ENCODE measurements at places on chromosomes 16 and 17.

DNA sequence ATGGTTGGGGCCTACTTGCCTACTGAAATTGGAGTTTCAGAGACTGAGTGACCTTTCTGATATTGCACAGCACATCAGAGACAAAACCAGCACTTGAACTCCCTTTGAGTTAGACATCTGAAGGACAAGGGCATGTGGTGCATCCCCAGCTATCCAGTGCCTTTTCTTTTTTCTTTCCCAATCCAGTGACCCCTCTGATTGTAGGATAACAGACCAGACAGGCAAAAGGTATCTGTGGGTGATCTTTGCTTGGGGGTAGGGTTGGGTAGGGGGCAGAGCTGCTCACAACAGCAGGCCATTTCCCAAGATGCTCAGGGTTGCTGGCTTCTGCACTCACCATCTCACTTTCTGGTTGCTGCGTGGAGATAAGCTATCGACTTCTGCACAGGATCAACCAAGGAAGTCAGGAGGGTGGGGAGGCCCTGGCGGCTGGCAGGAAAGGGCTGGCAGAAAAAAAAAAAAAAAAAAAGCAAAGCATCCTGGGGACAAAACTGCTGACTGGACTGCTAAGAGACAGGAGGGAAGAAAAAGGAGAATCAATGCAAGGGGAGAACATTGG lies 42.2 kb downstream of the HOXB1 start:
- no peaks in the 10 kb centered on the region for H3K27me3 ChIP-seq
- H3K4me3 ChIP-seq, result peak overlapping the region; percentile 42
- H3K36me3 ChIP-seq, result no peaks in the 10 kb centered on the region
- peak overlapping the region; percentile 39 for H3K27ac ChIP-seq

- no peak for DNase-seq
- H3K4me3 ChIP-seq, result no peak overlapping the region
- no peaks in the 10 kb centered on the region for H3K36me3 ChIP-seq
- peaks cover 4% of the 10 kb centered on the region for H3K27me3 ChIP-seq
- H3K4me1 ChIP-seq, result no peaks in the 10 kb centered on the region
- no peak overlapping the region for H3K27ac ChIP-seq
These were observed 5.0 kb upstream of the KRT13 start for GRCh38 chr17:41510251-41511065.

DNA sequence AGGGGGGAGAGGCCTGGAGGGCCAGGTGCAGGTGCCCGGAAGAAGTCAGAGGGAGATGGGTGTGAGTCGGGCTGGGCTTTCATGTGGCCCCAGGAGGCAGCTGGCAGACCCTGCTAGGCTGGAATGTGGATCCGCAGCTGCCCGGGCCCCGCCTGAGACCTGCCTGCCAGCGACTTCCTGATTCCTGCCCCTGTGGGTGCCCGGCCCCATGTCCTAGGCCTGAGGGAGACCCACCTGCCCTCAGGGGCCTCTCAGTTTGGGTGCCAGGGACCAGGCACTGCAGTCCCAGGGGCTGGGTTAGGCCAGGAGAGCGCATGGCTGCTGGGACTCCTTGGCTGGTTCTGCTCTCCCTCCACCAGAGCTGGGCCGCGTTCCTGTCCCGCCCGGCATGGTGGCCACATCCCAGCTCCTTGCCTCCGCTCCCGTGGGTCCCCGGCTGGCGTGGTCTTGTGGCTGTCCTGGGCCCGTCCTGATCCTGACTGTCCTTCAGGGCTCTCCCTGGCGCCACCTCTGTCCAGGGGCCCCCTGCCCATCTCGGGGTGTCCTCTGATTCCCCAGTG lies 22.1 kb upstream of the SPNS2 start:
- H3K4me3 ChIP-seq, result no peak overlapping the region
- peaks cover 4% of the 10 kb centered on the region for H3K36me3 ChIP-seq
- DNase-seq, result no peak
- H3K27ac ChIP-seq, result no peak overlapping the region
- no peaks in the 10 kb centered on the region for H3K27me3 ChIP-seq

DNA sequence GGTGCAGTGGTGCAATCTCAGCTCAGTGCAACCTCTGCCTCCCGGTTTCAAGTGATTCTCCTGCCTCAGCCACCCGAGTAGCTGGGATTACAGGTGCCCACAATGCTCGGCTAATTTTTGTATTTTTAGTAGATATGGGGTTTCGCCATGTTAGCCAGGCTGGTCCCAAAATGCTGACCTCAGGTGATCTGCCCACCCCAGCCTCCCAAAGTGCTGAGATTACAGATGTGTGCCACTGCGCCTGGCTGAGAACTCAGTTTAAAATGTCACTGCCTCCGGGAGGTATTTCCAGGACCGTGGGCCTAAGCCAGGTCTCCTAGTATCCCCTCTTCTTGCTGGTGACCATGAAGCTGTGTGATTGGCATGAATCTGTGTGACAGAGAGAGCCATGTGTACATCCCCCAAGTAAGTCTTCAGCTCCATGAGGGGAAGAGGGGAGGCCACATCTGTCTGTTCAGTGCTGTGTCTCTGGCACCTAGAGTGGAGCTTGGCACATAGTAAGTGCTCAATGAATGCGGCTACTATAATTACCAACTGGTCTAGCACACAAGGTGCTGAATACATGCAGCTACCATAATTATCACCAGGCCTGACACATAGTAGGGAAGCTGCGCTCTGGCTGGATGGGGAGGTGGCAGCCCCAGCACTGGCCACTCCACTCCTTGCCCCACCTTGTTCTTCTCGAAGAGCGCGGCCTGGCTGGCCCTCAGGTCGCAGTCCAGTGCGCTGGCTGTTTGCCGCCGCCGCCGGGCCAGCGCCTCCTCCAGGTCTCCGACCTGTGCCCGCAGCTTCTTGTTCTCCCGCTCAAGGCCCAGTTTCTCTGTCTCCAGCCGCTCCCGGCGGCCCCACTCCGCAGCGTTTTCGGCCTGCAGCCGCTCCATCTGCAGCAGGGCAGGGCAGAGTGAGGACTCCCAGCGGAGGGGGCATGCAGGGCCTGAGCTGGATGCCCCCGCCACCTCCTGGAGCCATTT lies 18.7 kb downstream of the CCDC102A start:
- no peak for DNase-seq
- H3K4me3 ChIP-seq, result no peak overlapping the region
- peaks cover 2% of the 10 kb centered on the region for H3K4me1 ChIP-seq
- peaks cover 3% of the 10 kb centered on the region for H3K36me3 ChIP-seq

- no peak overlapping the region for H3K27ac ChIP-seq
- no peak for DNase-seq
- no peaks in the 10 kb centered on the region for H3K27me3 ChIP-seq
- H3K4me3 ChIP-seq, result no peak overlapping the region
- H3K4me1 ChIP-seq, result no peaks in the 10 kb centered on the region
- H3K36me3 ChIP-seq, result no peaks in the 10 kb centered on the region
These were observed 21.4 kb upstream of the CACNG3 start for GRCh38 chr16:24234737-24235136.

GRCh38 chr16:27561216-27561615 lies 11.3 kb downstream of the KATNIP start:
- H3K36me3 ChIP-seq, result no peaks in the 10 kb centered on the region
- no peak overlapping the region for H3K4me3 ChIP-seq
- H3K27ac ChIP-seq, result no peak overlapping the region
- no peaks in the 10 kb centered on the region for H3K27me3 ChIP-seq
- DNase-seq, result no peak

DNA sequence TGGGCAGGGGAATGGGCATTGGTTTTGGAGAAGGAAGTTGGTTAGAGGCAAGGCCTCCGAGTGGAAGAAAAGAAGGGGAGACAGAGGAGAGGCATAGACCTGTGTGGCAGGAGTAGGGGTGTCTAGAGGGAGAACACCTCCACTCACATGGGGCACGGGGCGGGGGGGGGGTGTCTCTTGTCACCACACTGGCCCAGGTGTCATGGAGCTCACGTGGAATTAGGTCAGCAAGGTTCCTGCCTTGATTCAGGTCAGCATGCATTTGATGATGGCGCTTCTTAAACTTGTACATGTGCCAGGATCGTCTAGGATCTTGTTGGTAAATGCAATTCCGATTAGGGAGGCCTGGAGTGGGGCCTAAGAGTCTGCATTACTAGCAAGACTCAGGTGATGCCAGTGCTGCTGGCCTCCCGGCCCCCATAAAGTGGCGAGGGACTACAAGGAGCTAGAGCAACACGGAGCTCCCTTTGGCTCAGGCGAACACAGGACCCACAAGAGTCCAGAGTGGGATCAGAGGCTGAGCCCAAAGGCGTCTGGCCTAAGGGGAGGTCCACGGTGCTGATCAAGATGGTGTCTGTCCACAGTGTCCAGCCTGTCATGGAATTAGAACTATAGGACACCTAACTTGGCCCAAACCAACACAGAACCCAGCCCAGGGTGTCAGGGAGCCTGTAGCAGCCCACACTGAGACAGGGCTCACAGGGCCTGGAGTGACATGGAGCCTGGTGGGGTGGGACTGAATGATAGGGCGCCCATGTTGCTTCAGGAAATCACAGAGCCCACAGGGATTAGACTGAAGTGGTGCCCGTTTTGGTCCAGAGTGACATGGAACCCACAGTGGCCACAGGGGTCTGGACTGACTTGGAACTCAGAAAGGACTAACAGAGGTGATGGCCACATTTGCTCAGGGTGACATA lies 16.7 kb downstream of the EPOP start:
- DNase-seq, result no peak
- no peak overlapping the region for H3K27ac ChIP-seq
- H3K27me3 ChIP-seq, result peaks cover 34% of the 10 kb centered on the region

DNA sequence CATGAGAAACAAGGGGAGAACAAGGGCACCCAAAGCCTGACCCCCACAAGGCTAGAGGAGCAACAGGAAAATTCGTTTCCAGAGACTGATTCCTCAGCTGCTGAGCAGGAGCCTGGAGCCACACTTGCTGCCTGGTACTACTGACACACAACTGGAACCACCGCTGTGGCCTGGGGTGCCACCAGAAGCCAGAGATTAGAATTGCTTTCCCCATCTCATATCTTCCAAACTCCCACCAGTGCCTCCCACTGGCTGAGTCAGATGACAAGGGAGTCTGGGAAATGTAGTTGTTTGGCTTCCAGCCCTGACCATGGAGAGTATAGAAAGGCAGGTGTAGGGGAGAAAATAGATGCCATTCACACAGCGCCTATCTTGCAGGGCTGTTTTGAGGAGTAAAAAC lies 4.1 kb upstream of the TMEM11 start:
- H3K36me3 ChIP-seq, result peaks cover 6% of the 10 kb centered on the region
- no peaks in the 10 kb centered on the region for H3K27me3 ChIP-seq
- H3K27ac ChIP-seq, result no peak overlapping the region
- H3K4me1 ChIP-seq, result peaks cover 19% of the 10 kb centered on the region
- H3K4me3 ChIP-seq, result no peak overlapping the region

DNA sequence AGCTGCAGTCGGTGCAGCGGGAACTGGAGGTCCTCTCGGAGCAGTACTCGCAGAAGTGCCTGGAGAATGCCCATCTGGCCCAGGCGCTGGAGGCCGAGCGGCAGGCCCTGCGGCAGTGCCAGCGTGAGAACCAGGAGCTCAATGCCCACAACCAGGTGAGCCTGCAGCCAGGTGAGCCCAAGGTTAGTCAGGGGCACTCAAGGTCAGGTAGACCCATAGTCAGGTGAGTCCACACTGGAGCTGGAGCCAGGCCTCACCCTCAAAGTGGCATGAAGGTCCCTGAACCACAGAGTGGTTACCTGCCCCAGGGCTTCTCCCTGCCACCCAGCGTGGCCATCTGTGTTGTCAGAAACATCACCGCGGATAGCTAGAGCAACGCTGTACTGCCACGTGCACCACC lies 32.2 kb downstream of the PLD6 start:
- no peak overlapping the region for H3K4me3 ChIP-seq
- H3K4me1 ChIP-seq, result peaks cover 37% of the 10 kb centered on the region
- no peak for DNase-seq
- H3K27me3 ChIP-seq, result no peaks in the 10 kb centered on the region

DNA sequence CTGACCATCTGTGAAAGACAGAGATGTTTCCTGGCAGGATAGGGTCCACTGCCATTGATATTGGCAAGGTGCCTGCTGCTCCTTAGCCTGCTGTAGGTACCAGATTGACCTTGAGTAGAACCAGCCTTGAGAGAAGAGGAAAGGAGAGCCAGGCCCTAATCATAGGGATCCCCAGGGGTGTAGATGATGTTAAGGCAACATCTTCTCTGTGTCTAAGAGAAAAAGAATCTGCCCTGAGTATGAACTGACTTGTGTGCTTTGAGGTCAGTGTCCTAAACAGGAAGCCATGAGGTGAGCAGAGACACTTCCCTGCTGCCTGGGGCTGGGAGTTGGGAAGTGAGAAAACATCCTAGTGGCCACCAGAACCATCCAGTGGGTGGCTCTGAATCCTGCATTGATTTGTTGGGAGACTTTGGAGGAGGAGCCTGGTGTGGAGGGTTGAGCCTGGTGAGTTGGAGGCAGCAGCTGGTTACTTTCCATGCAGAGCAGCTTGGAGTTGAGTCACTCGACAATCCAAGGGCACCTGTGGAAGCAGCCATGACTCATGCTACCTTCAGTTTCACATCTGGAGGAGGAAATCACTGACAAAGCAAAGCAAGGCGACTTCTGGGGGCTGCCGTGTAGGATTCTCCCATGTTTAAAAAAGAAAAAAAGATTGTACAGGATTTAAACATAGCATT lies 47.8 kb downstream of the BMERB1 start:
- no peaks in the 10 kb centered on the region for H3K36me3 ChIP-seq
- no peak overlapping the region for H3K27ac ChIP-seq
- H3K27me3 ChIP-seq, result no peaks in the 10 kb centered on the region
- H3K4me3 ChIP-seq, result no peak overlapping the region
- peaks cover 11% of the 10 kb centered on the region for H3K4me1 ChIP-seq

GRCh38 chr17:16585796-16586195 lies 16.8 kb upstream of the ZNF287 start:
- no peak for DNase-seq
- H3K36me3 ChIP-seq, result no peaks in the 10 kb centered on the region
- H3K27me3 ChIP-seq, result peaks cover 45% of the 10 kb centered on the region
- H3K27ac ChIP-seq, result no peak overlapping the region
- H3K4me3 ChIP-seq, result no peak overlapping the region

DNA sequence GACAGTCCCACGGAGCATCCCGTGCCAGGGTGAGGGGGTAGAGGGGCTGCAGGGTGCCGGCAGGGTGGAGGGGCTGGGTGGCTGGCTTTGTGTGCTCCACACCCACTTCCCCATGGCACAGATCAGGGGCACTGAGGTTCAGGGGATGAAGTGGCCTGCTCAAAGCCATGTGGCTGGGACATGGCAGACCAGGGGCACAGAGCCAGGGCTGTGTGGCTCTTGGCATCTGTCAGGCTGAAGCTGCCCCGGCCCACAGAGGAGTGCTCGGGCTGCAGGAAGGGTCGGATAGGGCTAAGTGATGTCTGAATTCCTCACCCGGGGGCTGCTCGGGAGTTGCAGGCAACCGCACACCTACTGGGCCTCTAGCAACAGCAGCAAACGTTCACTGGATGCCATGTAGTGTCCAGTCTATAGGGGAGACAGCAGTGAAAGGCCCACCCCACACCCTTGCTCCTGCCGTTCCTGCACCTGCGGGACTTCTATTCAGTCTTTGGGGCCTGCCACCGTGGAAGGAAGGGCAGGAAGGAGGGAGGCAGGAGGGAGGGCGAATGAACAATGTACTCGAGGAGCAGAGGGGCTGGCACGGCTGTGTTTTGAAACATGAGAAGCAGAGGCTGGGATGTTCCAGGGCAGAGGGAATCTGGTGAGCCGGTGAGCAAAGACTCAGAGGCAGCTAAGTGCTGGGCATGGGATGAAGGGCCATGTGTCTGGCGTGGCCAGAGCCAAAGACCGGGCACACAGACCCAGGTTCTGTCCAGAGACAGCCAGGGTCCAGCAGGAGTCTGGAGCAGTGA lies 15.1 kb downstream of the SLC5A10 start:
- DNase-seq, result no peak
- H3K27me3 ChIP-seq, result no peaks in the 10 kb centered on the region
- no peaks in the 10 kb centered on the region for H3K36me3 ChIP-seq
- H3K27ac ChIP-seq, result no peak overlapping the region
- no peak overlapping the region for H3K4me3 ChIP-seq

GRCh38 chr17:83156408-83156807 lies 77.0 kb downstream of the METRNL start:
- H3K4me1 ChIP-seq, result peaks cover 4% of the 10 kb centered on the region
- peaks cover 14% of the 10 kb centered on the region for H3K27me3 ChIP-seq
- DNase-seq, result no peak

All from T-helper 2 cell treated with Interferon-gamma antibody and Interleukin-4, amounts not matched to agents 5 μg/mL and 100 μg/mL, for 36 hours (primary cell).